ENCODE measurements at places on chromosomes 7 and 10.
A peak's percentile ranks its signal among the peaks of the same experiment; 100 is the strongest.

DNA sequence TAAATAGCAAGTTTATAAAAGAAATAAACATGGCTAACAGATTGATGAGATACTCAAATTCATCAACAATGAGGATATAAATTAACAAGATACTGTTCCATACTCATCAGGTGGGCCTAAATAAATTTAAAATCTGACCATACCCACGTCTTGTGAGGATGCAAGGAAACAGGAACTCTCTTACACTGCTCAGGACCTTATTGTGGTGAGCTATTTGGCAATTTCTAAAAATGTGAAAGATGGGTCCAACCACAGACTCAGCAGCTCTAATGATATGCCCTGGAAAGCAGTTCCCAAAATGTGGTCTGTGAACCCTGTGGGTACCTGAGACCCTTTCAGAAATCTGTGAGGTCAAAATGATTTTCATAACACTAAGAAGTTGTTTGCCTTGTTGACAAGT lies 21.5 kb downstream of the RPP38 start:
- DNase-seq, result no peak

GRCh38 chr7:2158331-2159175 lies 74.2 kb downstream of the MAD1L1 start:
- no peak for DNase-seq

GRCh38 chr10:77862595-77862994 lies 64.0 kb downstream of the DLG5 start:
- no peak for DNase-seq

GRCh38 chr10:1659221-1659791 lies 78.0 kb downstream of the ADARB2 start:
- DNase-seq, result no peak

GRCh38 chr7:129980667-129981066 lies 27.9 kb upstream of the UBE2H start:
- no peak for DNase-seq

GRCh38 chr10:66713387-66713786 lies 212.4 kb upstream of the LRRTM3 start:
- DNase-seq, result no peak

GRCh38 chr10:73867126-73867807 lies 7.1 kb downstream of the CAMK2G start:
- DNase-seq, result no peak

GRCh38 chr7:96636979-96637378 lies 72.7 kb downstream of the SEM1 start:
- no peak for DNase-seq

- no peak for DNase-seq
Observed at GRCh38 chr7:24233386-24233785, 50.6 kb upstream of the NPY start.

GRCh38 chr10:63465293-63466143 lies at the start of gene JMJD1C:
Gene JMJD1C (minus strand): TSS chr10:63465977. CDS start chr10:63465662, 315 bp downstream.
- peak; percentile 50 for DNase-seq

GRCh38 chr10:132611026-132611910 lies 73.7 kb downstream of the INPP5A start:
- DNase-seq, result no peak

DNA sequence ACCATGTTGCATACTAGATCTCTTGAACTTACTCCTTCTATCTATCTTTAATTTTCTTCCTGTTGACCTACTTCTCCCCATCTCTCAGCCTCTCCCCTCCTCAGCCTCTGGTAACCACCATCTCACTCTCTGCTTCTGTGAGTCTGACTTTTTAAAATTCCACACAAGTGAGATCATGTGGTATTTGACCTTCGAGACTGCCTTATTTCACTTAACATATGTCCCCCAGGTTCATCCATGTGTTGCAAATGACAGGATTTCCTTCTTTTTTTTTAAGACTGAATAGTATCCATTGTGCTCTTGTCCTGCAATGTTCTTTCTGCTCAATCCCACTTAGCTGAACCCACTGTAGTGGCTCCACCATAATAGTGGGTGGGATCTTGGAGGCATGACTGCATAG lies 51.4 kb upstream of the DNAJC1 start:
- no peak for DNase-seq

GRCh38 chr7:23470330-23471105 lies at the start of gene IGF2BP3:
Gene IGF2BP3 (minus strand): TSS chr7:23470491. CDS start chr7:23470110, 381 bp downstream.
- DNase-seq, result peak; percentile 79

GRCh38 chr7:128673571-128673970 lies 1.5 kb downstream of the GARIN1A start:
- no peak for DNase-seq

DNA sequence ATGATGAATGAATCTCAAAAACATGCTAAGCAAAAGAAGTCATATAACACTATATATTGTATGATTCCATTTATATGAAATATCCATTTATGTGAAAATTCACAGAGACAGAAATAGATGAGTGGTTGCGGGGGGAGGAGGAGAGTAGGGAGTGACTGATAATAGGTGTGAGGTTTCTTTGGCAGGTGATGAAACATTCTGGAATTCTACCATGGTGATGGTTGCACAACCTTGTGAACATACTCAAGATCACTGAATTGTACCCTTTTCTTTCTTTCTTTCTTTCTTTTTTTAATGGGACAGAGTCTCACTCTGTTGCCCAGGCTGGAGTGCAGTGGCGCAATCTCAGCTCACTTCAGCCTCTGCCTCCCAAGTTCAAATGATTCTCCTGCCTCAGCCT lies 10.7 kb downstream of the SVOPL start:
- no peak for DNase-seq

DNA sequence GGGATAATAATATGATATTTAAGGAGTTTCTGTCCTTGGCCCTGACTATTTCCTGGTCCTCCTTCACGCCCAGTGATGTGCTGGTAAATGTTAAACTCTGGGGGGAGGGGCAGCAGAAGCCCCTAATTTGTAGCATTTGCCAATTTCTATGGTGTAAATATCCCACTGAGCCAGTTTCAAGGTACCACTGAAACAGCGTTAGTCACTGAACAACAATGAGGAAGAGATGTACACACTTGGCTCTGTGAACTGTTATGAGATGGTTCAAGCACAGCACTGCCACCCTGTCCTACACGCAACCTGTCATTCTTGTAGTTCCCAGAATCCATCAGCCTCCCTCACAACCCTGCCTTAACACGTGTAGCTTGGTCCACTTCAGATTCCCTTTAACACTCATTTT lies 39.8 kb downstream of the MET start:
- DNase-seq, result no peak

DNA sequence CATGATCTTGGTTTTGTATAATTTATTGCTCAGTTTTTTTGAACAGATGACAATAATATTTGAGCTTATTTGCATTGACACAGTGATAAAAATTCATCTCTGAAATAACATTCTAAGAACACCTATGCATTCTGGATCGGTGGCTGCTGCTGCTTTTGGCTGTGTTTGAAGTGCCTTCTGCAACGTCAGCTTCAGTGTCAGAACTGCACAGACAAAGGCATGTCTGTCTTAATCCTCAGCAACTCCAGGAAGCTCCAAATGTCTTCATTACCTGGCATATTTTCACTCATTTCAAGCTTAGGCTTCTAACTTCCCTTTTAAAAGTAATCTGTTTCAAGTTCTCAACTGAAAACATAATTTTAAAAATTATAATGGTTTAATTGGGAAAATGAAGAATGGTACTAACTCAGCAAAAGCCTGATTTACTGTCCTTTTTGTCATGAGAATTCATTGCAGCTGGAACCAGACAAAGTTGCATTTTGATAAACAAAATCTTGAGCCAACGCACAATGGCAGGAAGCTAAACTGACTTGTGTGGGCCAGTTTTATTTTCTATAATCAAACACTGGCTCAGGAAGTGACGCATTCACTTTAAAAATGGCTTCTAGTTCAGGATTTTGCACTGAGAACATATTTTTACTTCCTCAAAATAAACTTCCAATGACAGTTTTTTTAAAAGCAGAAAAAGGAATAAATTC lies 38.7 kb downstream of the NPS start:
- no peak for DNase-seq

DNA sequence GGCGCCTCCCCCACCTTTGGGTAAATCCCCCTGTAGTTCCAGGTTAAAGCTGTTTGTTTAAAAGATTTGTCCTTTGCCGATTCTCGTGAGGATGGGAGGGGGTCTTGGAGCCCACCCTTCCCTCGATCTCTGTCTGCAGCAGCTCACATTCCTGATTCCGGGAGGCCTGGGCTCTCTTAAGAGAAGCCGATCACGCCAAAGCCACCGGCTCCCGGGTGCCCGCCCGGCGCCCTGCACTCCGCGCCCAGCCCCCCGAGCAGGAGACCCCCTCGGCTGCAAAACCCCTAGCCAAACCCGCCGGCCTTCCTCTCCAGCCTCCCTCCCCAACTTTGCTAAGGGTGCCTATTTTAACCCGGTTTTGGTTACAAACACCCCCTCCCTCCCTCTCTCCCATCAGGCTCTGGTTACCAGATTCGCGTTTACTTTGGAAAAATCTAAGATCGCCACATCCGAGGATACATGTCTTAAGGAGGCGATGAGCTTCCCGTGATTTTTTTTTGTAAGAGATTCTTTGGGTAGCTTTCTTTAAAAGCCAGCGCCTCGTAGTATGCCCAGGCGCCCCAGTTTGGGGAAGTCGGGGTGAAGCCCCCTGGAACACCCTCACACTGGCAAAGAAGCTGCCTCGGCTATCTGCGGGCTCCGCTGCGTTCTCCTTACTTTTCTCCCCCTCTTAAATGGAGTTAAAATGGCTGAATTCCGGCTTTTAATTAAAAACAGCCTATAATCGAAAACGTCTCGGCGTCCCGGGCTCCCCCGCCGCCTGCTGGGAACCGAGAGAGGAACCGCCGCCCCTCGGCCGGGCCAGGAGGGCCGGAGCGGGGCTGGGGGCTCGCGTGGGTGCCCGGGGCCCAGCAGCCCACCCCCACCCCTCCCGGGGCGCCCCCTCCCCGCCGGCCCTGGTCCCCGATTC lies 983 bp downstream of the TNRC18 start:
- no peak for DNase-seq

DNA sequence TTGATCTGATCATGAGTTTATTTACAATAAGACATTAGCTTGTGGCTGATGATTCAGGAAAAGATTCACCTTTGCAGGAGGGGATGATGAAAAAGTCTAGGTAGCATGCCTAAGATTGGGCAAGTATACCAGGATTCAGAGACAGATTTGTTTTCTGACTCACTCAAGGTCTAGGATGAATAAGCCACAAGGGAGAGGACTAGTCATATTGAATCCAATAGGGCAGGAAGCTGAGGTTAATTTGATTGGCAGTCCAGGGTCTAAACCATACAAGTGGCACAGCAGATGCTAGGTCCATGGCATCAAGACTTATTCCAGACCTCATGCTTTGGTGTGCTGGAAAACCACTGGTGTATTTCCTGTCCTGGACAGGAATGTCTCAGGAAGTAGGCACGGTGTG lies 1133.4 kb downstream of the XPNPEP1 start:
- DNase-seq, result no peak

DNA sequence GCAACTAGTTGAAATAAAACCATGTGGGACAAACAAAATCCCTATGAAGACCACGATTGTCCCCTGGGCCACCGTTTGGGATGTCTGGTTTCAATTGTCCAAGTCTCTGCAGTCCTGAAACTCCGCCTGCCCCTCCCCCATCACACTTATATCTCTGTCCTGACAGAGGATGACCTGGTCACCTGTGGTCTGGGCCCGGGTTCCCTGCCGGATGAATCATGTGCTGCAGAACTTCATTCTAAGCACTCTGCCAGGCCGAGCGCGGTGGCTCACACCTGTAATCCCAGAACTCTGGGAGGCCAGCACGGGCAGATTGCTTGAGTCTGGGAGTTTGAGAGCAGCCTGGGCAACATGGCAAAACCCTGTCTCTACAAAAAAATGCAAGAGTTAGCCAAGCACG lies 91.1 kb downstream of the COL13A1 start:
- no peak for DNase-seq

DNA sequence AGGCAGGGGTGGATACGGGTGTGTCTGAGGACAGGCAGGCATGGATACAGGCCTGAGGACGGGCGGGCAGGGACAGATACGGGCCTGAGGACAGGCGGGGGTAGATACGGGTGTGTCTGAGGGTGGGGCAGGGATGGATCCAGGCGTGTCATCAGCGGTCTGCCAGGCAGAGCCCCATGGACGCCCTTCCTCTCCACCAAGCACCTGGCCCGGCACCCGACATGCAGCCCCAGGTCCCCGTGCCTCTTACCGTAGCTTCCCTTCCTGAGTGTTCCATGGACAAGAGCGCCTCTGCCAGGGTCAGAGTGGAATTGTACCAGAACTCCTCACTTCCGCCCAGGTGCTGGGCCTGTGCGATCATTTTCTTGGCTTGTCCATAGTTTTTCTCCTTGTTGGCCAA lies 74.6 kb upstream of the NKX6-2 start:
- DNase-seq, result peak; percentile 55

DNA sequence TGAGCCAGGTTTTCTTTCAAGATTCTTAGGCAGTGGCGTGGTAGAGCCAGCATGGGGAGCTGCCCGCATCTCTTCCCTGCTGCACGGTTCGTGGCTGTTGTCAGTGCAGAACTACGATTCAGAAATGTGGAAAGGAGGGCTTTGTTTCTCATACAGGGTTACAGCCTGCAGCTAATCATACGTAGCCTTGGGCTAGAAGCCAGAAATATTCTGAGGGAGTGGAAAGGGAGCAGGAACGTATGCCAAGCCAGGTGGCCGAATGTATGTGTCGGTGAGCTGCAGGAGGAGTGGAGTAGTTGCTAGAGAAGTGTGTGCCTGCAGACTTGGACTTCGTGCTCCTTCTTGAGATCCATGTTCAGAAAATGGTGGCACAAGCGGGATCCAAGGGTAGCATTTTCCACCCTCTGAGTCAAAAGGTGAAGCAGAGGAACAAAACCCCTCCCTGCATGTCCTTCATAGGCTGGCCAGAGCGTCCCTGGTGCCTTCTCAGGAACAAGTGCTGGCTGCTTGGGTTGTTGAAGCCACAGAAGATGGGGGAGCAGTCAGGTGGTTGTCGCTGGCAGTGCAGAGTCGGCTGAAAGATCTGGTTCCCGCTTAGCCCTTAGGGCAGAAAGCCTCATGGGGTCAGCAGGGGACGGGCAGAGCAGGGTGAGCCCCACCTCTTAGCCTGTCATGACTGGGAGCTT lies 40.9 kb downstream of the LANCL2 start:
- DNase-seq, result no peak

- no peak for DNase-seq
Observed at GRCh38 chr7:27189295-27189996, 4.4 kb upstream of the HOXA11 start.

GRCh38 chr10:76130892-76131291 lies 699.5 kb downstream of the LRMDA start:
- DNase-seq, result no peak

GRCh38 chr7:128791972-128792327 lies 182 bp downstream of the CCDC136 start:
- no peak for DNase-seq

GRCh38 chr10:132449811-132450181 lies 52.8 kb downstream of the PWWP2B start:
- DNase-seq, result no peak
